ENCODE measurements at places on chromosomes 7 and 10.

DNA sequence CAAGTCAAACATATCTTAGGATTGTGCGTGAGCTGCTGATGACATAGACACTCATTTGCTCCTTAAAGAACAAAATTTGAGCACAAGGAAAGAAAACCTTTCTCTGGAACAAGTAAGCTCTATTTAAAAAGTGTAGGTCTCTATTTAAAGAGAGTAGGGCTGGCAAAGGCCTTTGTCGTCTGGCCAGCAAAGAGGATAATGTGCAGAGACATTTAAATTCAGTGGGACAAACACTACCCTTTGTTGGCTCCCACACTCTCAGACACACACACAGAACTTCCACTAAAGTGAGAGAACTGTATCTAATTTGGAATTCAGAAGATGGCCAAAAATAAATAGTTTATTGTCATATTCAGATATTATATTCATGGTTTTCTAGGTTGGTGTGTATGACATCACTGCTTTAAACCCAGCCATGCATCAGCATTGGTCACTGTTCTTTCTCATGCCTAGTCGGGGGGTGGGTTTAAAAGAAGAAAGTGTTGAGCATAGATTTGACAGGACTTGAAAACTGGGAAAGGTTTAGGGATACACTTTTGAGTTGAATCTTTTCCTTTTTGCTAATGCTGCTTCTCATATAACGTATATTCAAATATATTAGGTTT is 49.5 kb upstream of the HDAC9 start:
- no peak for DNase-seq

DNA sequence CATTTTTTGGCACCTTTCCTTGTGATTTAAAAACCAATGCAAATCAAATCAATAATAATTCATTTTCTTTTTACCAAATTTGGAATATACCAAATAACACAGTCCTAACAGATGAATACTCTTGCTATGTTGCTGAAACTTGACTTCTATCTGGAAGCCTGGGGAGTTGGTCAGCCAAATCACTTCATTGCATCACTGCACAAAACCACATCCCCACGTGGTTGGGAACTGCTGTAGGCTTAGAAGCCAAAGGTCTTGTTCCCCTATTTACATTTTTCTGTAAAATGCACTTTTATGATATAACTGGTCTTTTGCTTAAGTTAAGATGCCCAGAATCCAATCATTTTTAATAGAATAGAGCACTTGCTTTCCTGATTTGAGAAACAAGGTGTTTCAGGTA is 15.2 kb downstream of the GPR85 start:
- no peak for DNase-seq

GRCh38 chr10:79149662-79150443 is 81.1 kb downstream of the ZMIZ1 start:
- DNase-seq = no peak

GRCh38 chr7:151806952-151807775 is 69.8 kb downstream of the PRKAG2 start:
- no peak for DNase-seq

DNA sequence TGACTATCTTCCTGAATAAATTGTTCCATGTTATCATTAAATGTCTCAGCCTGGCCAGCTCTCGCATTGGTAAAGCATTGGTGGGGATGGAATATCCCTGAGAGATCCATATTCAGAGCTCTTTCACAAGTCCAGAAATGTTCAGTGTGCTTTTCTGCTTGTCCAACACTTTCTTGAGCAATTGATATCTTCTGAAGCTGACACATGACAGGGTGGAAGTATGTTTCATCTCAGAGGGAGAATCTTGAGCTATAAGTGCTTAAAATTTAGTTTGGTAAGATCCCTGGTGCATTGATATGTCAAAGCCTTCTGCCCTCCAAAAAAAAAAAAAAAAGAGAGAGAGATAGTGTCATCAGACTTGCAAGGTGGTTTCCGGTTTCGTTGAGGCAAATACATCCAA is 7.4 kb downstream of the IFIT3 start:
- DNase-seq = no peak

- no peak for DNase-seq
Observed at GRCh38 chr10:78658645-78659597, 409.8 kb upstream of the ZMIZ1 start.

DNA sequence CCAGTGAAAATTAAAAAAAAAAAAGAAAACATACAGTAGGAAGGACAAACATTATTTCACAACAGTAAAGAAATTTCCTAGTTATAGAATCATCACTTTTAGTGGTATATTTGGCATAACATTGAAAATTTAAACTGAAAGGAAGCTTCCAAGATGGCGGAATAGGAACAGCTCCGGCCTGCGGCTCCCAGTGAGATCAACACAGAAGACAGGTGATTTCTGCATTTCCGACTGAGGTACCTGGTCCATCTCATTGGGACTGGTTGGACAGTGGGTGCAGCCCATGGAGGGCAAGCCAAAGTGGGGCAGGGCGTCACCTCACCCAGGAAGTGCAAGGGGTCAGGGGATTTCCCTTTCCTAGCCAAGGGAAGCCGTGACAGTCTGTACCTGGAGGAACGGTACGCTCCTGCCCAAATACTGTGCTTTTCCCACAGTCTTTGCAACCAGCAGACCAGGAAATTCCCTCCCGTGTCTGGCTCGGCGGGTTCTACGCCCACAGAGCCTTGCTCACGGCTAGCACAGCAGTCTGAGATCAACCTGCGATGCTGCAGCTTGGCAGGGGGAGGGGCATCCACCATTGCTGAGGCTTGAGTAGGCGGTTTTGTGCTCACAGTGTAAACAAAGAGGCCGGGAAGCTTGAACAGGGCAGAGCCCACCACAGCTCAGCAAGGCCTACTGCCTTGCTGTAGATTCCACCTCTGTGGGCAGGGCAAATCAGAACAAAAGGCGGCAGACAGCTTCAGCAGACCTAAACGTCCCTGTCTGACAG is 19.4 kb downstream of the PON3 start:
- DNase-seq = no peak

GRCh38 chr7:137691566-137691965 is 155.2 kb downstream of the DGKI start:
- DNase-seq = no peak

DNA sequence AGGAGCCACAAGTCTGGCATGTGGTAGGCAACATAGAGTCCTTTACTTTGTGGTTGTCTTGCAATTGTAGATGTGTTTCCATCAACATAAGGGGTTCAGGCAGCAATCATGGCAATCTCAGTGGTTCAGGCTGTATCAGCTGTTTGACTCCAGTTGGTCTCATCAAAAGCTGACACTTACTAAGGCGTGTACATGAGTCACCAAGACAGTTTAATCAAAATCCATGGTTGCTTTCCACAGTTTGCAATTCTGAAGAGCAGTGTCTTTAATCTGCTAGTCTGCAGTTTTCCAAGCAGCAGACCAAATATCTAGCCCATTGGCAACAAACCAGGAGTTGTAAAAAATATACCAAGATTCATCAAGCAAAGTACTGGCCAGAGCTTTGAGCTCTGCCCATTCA is 210.2 kb downstream of the MDFIC start:
- DNase-seq = no peak

GRCh38 chr7:13286916-13287315 is 599.5 kb downstream of the ARL4A start:
- DNase-seq = no peak

- no peak for DNase-seq
Observed at GRCh38 chr7:142498364-142498763, 240.5 kb upstream of the PRSS58 start.

- no peak for DNase-seq
Observed at GRCh38 chr10:22693860-22694259, 20.5 kb downstream of the PIP4K2A start.

Data from activated CD8-positive, alpha-beta memory T cell treated with anti-CD3 and anti-CD28 coated beads, Interleukin-2, amount 50 U/mL, for 4 hours (primary cell).